Left renal cortex interstitium (tissue), 4 donors: ENCODE measurements at places on chromosomes 16 and 17.

GRCh38 chr17:75402026-75402425 is 3.5 kb downstream of the GRB2 start:
- no peak for DNase-seq

DNA sequence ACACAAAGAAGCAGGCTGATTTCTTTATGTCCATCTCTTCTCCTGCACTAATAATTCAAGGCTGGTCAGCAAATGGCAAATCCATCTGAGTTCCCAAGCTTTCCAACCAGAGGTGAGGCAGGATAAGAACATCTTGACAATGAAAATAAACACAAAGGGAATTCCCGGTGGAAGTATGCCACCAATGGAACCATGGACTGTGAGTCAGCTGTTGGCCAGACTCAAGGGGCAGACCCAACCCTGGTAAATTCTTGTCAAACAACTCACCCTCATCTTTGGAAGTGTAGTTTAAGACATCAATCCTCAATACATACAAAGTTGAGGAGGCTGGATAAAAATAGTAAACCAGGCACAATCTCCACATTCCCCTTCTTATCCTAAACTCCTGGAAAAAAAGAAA is 74.3 kb upstream of the CES5A start:
- no peak for DNase-seq

GRCh38 chr16:87459027-87459426 is 33.8 kb downstream of the ZCCHC14 start:
- DNase-seq: no peak

DNA sequence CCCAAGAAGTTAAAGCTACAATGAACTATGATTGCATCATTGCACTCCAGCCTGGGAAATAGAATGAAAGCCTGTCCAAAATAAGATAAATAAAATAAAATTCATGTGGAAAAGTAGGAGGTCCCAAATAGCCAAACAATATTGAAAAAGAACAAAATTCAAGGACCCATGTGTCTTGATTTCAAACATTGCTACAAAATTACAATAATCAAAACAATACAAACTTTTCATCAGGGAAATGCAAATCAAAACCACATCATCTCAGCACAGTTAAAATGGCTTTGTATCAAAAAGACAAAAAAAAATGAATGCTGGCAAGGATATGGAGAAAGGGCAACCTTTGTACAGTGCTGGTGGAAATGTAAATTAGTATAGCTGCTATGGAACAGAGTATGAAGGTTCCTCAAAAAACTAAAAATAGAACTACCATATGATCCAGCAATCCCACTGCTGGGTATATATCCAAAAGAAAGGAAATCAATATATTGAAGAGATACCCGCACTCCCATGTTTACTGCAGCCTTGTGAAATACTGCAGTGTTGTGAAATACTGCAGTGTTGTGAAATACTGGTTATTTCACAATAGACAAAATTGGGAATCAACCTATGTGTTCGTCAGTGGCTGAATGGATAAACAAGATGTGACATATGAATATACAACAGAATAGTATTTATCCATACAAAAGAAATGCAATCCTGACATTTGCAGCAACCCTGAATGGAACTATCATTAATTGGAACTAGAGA is 24.5 kb upstream of the ZNF287 start:
- no peak for DNase-seq

- no peak for DNase-seq
Observed at GRCh38 chr16:28975158-28975599, 601 bp downstream of the SPNS1 start.

DNA sequence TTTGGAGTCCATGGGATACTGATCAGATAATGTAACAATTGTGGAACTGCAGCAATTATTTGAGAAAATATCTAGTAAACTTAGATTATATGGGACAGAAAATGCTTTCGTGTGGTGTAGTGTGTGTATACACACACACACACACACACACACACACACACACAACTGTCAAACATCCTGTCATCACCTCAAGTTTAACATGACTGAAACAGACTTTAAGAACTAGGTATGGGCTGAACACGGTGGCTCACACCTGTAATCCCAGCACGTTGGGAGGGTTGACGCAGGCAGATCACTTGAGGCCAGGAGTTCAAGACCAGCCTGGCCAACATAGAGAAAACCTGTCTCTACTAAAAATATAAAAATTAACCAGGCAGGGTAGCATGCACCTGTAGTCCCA is 544 bp upstream of the EVI2A start:
- DNase-seq: no peak

DNA sequence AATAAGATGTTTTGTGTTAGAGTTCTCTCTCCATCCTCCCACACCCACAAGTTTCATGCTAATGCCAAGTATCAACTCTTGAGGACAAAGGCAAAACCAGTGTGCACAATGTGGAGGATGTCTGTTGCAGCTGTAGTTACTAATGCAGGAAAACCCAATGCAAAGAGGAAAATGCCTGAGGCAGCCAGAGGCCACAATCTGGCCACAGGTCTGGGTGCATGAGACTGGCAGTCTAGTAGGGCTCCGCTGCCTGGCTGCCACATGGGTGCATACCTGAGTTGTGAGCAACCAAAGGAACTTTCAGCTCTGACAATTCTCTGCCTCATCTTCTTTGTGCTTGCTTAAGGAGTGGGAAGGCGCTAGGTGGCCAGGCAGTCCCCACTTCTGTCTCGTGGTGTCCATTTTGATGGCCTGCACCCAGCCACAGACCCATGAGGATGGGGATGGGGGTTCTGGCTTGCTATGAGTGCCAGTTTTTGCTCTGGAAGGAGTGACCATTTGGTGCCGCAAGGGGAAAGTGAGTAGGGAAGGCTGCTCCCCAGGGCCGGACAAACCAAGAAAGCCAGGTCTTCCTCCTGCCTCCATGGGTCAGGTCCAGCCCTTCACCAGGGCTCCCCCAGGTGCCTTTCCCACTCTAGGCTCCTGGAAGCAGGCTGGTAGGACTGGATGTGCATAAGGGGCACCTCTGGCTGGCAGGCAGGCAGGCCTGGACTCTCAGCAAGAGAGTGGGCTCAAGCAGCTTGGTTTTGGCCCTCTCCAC is 4.2 kb upstream of the GFOD2 start:
- no peak for DNase-seq

DNA sequence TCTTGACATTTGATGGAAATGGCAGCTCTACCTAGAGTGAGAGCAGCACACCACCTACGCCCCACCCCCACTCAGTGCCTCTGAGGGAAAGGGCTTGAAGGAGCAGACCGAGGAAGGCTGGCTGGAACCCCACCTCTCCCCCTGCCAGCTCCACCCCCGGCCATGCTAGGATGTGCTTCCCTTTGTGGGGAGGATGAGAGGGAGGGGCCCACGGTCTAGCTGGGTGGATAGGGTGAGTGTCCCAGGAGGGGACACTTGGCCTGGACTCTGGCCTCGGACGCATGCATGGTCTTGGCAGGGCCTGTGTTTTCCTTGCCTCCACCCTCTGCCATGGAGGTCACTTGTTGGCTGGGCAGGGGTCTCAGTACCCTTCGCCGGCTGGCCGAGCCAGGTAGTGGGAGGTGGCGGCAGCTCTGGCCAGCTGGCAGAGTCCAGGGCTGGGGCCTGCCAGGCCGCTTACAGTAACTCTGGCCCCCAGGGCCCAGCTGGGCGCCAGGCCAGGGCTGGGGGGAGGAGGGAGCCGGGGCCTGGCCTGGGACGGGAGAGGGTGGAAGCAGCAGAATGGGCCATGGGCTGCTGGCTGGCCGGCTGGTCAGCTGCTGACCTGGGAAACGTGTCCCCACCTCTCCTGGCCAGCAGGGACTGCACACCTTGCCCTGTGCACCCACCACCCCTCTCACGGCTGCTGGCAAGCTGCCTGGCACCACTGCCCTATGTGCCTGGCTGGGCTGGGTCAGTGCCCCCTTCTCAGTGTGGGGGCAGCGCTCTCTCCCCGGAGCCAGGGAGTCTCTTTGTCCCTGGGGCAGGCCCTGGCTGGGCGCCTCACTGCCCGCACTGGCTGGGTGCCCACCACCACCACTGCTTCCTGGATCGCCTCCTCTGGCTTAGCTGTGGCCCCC is 23.0 kb downstream of the RARA start:
- DNase-seq: no peak

GRCh38 chr16:20910781-20911321 is 10.3 kb downstream of the LYRM1 start:
- no peak for DNase-seq
